ENCODE measurements at places on chromosomes 16 and 17.
A peak's percentile ranks its signal among the peaks of the same experiment; 100 is the strongest.

DNA sequence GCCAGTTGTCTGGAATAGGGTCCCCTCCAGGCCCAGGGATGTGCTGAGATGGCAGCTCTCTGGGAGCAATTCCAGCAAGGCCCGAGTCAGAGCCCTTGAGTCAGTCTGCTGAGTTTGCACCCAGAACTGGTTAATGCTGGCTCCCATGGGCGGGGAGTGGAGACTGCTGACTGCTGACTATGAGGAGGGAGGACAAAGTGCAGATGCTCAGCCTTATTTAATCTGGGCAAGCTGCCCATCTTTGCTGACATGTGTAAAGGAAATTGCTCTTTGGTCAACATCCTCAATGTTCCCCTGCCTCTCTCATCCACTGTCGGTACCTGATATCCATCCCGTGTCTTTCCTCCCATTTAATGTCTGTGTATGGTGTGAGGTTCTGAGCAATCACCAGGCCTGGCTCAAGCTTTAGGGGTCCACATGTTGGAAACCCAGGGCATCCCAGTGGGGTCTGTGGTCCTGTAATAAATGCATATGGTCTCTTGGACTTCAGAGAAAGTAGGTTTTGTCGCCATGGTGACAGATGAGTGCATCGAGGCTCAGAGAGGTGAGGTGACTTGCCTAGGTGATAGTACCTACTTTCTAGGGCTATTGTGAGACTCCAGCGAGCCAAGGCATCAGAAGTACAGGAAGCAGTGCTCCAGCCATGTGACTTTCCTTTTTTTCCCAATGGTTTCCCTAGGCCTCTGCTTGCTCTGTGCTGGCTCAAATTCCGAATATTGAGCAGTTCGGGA, 20.0 kb upstream of the RNF135 start:
- DNase-seq = peak; percentile 57

DNA sequence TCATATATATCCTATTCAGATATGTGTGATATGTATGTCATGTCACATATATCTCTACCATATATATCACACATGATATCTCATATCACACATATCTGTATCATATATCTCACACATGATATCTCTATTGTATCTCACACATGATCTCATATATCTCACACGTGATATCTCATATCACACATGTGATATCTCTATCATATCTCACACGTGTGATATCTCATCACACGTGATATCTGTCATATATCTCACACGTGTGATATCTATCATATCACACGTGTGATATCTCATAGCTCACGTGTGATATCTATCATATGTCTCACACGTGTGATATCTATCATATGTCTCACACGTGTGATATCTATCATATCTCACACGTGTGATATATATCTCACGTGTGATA, 240.7 kb downstream of the MAP2K4 start:
- DNase-seq = no peak

- no peak for DNase-seq
These were observed 6.2 kb downstream of the C1QL1 start for GRCh38 chr17:44961921-44962350.

GRCh38 chr16:54431041-54431996, 144.7 kb upstream of the IRX3 start:
- DNase-seq = no peak

GRCh38 chr17:69358688-69359596, 32.0 kb upstream of the ABCA5 start:
- DNase-seq = no peak

GRCh38 chr16:81635063-81635937, 143.8 kb upstream of the PLCG2 start:
- DNase-seq = no peak

- DNase-seq = no peak
These were observed 13.4 kb upstream of the PDK2 start for GRCh38 chr17:50081757-50082156.

DNA sequence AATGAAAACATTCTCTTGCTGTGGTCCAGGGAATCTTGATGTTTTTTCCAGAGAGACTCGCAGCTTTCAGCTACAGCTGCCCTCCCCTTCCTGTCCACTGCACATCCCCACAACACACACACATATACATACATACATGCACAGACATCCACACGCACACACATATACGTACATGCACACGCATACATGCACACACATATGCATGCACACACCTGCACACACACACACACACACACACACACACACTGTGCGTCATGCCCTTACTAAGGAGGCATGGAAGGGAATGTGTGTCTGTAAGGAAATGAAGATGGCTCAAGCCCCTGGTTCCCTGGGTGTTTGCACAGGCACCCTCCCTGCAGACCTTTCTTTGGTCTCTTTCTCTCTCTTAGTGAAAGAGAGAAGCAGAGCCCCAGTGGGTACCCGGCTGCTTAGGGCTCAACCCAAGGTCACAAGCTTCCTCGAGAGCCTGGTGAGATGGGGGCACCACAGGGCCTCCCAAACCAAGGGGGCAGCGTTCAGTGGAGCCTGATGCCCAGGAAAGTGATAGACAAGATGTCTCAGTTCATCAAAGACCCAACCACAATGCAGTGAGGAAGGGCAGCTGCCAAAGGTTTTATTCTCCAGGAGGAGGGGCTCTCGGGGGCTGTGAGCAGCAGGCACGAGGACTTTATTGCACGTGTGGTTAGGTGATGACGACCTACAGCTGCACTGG, 33.3 kb downstream of the TNFRSF13B start:
- DNase-seq = no peak

GRCh38 chr16:1300664-1301476, 8.6 kb upstream of the UBE2I start:
- peak; percentile 81 for DNase-seq

GRCh38 chr16:67406111-67406971, 9.9 kb downstream of the ZDHHC1 start:
- no peak for DNase-seq

Measured in liver (tissue), 10 donors.